Breast epithelium (tissue), 4 donors: ENCODE measurements at places on chromosomes 7 and 10. TPM values are rescaled to one million over a fixed set of nuclear protein-coding genes. Genes with fewer than 3 reads are reported as not detected.

The METTL2B gene
- total RNA-seq: 19.4 TPM

The CALHM1 gene
- total RNA-seq: not detected

The SND1 gene
- 131 TPM for total RNA-seq

DNA sequence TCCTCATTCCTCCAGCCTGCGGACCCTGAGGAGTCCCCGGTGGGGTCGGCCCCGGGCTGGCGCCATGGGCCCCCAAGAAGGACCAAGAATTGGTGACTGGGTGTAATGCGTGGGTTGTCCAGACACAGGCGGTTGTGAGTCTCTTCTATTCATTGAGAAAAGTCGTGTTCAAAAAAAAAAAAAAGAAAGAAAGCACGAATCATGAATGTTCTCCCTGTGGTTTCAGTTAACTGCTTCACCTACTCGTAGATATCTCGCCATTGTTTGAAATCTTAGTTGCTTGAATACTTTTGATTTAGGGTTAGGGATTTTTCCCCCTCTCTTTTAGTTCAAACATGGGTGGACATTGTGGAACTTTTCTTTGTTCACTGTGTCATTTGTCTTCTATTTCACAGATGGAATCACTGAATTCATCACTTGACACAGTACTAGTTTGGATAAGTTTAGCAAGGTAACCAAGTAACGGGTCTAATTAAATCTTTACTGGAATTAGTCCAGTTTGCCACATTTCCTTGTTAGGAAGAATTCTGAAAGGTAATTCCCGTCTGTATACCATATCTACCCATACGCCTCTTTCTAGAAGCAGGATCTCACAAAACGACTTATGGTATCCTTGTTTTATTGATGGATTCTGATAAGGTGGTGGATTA lies 775 bp downstream of the STARD3NL start:
- no peak for DNase-seq

The LIPK gene
- 3.2 TPM for total RNA-seq

DNA sequence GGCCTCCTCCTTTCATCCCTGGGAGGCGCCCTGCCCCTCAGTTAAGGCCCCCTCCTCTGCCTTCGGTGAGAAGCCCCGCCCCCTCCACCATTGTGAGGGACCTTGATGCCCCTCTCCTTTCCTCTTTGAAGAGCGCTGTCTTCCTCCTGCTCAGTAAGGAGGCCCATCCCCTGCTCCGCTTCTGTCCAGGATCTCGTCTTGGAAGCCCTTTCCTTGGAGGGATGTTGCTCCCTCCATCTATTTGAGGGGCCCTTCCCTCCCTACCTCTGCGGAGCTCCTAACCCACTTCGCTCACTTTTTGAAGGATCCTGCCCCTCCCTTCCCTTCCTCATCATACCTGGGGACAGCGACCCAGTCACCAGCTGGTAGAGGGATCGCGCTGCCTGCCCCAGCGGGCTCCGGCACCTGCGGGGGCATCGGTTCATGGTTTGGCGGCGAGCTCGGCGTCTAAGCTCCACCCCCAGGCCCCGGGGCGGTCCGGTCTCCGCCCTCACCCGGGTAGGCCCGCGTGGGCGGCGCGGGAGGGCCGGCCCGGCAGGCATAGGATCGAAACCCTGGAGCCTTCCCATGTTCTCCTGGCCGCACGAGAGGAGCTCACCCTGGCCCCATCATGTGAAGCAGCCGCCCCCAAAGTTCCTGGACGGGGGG lies 4.1 kb downstream of the KCNIP2 start:
- no peak for DNase-seq
